ENCODE measurements at places on chromosomes 13 and 19.

DNA sequence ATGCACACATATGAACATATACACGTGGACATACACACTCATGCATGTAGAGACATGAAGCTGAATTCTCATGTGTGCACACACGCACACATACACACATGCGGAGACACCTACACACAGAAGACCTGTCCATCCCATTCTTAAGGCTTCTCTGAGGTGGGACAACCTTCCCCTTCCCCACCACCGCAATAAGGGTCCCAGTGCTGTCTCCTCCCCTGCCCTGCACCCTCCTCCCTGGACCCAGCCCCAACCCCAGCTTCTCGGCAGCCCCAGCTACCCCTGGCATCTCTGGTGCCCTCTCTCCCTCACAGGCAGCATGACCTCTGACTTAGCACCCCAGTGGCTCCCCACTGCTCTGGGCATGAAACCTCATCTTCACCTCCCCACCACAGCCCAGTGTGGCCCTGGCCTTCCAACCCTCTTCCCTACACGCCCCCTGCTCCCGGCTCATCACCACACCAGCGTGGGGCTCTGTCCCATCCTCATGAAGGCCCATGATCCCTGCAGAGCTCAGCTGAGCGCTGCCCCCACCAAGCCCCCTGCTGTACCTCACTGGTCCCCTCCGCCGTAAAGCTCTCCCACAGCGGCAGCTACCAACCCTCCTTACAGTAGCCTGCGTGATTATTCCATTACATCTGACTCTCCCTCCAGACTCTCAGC, 204.1 kb upstream of the ZNF536 start:
- DNase-seq, result no peak

- no peak for DNase-seq
Observed at GRCh38 chr13:112058519-112058873, 8.5 kb upstream of the SOX1 start.

GRCh38 chr13:75442736-75443234, 39.2 kb downstream of the TBC1D4 start:
- DNase-seq, result no peak

- DNase-seq, result peak; percentile 11
Observed at GRCh38 chr13:23384111-23384510, 49.4 kb downstream of the SACS start.

DNA sequence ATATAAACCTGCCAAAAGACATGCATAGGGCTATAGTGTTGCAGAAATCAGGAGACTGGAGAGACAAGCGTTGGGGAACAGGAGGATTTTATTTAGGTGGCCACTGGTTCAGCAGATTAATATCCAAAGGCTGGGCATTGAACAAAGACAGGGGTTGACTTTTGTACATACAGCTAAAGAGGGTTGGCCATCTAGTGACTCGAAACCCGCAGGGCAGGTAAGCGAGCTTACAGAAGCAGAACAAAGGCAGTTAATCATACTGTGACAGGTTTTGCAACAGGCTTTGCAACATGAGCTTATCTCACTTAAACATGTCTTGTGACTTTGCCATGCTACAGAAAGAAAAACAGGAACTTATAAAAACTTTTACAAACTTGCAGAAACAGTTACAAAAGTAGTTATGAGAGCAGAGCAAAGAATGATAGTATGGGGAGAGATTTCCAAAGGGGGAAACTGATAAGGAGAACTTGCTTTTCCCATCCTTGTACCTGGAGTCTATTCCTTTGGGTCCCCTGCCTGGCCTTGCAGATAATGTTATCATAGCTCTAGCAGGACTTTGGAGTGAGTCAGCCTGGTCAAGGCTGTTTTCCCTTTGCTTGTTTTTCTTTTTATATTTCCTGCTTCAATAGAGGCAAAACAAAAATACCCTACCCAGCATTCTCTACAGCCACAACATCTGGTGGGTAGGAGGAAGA, 234.2 kb downstream of the PCDH17 start:
- peak; percentile 3 for DNase-seq

GRCh38 chr19:10553943-10554381, 10.3 kb downstream of the ATG4D start:
- no peak for DNase-seq

DNA sequence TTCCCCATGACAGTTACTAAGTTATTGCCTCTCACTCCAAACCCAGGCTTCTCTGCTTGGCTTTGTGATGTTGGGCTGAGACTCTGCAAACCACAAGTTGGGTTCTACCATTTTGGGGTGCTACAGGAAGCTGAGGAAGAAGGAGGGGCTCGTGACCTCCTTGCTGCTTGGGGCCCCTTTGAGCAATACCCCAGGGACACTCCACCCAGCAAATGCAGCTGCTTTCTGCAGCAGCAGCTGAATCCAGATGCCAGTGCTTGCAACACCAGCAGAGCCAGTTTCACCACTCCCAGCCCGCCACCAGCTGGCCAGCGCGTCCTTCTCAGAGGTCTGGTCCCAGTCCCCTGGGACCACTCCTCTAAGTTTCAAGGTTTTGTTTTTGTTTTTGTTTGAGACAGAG, 22.0 kb upstream of the UBAC2 start:
- DNase-seq, result peak; percentile 23

DNA sequence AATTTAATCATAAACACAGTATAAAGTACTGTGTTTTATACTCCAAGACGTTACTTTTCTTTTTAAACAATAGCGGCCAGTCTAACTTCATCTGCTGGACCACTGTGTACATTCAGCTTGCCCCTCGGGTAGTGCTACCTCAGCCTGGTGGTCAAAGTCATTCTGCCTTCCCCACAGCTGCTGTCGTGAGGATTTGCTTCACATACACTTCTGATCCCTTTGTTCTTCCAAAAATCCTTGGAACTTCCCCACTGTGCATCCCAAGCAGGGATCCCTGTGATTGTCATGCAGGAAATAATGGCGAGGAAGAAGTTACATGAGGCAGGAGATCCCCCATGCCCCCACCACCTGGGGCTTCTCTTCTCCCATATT, 234.9 kb upstream of the STARD13 start:
- no peak for DNase-seq

- no peak for DNase-seq
Observed at GRCh38 chr13:86932776-86933334, 738.3 kb upstream of the SLITRK5 start.

DNA sequence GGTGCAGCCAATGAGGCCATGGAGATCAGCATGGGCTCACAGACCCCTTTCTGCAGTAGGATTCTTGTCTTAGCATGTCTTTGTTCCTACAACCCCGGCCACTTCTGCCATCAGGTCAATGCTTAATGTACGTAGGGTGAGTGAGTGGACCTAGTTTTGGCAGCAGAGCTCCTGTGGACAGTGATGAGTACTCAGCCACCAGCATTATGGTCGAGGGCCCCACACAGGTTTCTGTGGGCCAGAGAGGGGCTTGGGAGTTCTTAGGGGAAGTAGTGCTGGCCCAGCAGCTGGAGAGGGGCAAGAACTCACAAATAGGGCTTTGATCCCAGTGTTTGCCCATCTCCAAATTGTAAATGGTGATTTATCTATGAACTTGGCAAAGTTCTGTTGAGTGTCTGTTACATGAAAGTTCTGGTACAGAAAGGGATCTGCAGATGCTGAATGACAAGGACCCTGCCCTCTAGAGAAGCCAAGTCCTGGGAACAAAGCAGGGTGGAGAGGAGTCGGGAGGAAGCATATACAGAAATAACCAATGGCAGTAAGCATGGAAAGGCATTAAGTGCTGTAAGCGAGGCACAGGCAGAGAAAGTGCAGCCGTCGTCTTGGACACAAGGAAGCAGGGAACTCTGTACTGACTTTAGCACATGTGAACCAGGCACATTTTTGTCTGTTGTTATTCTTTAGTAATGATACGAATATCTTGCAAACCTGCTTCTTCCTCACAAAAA, 185.1 kb downstream of the MTUS2 start:
- DNase-seq, result no peak

All from inflammatory macrophage treated with lipopolysaccharide for 4 hours (primary cell).